ENCODE measurements at places on chromosomes 4 and X. TPM values are rescaled to one million over a fixed set of nuclear protein-coding genes. Genes with fewer than 3 reads are reported as not detected.

DNA sequence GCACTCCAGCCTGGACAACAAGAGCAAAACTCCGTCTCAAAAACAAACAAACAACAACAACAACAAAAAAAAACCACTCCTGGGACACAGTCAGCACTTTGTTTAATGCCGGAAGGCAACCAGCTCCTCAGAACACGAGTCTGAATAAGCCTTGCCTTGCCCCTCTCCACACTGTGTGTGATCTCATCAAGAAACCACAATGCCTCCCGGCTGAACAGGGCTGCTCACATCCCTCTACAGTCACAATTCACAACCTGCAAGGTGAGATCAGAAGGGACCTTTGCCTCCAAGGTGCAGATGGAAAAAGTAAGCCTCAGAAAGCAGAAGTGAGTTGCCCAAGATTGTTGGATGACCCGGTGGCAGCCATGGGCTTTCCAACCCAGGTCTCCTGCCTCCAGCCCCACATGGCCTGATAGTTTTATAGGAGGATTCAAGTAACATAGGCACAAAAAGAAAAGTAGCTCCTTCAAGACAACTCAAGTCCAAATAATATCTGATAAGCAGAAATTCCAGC lies 80.8 kb downstream of the JAKMIP1 start:
- DNase-seq, result no peak
- H3K4me1 ChIP-seq, result no peaks in the 10 kb centered on the region
- H3K27ac ChIP-seq, result no peak overlapping the region

DNA sequence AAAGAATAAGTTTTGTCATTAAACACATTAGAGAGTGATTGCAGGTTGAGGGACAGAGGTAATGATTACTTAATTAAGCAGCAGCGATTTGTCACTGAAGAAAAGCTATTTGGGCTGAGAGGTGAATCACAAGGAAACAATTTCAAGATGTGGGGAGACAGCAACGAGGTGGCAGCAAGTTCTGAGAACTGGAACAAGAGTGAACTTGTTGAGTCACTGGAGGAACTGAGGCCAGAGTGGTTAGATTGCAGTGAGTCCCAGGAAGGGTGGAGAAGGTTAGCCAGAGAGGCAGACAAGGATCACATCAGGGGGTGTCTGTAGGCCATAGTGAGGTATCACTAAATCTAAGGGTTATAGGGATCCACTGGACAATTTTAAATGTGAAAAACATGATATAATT lies 57.9 kb upstream of the TMPRSS11A start:
- no peak for DNase-seq
- H3K4me1 ChIP-seq, result no peaks in the 10 kb centered on the region
- H3K27ac ChIP-seq, result no peak overlapping the region
- no peak overlapping the region for H3K4me3 ChIP-seq
- H3K36me3 ChIP-seq, result no peaks in the 10 kb centered on the region

DNA sequence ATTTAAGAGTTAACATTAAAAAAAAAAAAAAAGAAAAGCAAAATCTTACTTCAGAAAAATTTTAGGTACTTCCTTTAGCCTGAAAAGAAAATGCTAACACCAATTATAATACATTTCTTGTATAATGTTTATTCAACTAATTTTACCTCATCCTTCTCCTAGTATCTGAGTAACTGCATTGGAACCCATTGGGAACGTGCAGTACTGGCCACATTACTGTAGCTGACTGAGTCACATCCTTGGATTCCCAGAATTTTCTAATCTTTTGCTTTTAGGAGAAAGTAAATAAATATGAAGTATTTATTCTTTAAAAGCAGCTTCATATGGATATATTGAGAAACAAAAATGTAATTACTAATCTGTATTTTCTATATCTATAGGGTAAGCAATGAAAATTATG lies 82.6 kb upstream of the SLITRK2 start:
- H3K36me3 ChIP-seq, result no peaks in the 10 kb centered on the region
- H3K4me1 ChIP-seq, result no peaks in the 10 kb centered on the region
- H3K27me3 ChIP-seq, result no peaks in the 10 kb centered on the region
- H3K27ac ChIP-seq, result no peak overlapping the region

- no peaks in the 10 kb centered on the region for H3K36me3 ChIP-seq
- H3K4me1 ChIP-seq, result no peaks in the 10 kb centered on the region
- no peak overlapping the region for H3K4me3 ChIP-seq
- no peak overlapping the region for H3K27ac ChIP-seq
Observed at GRCh38 chr4:157225096-157225495, 4.6 kb downstream of the GRIA2 start.

DNA sequence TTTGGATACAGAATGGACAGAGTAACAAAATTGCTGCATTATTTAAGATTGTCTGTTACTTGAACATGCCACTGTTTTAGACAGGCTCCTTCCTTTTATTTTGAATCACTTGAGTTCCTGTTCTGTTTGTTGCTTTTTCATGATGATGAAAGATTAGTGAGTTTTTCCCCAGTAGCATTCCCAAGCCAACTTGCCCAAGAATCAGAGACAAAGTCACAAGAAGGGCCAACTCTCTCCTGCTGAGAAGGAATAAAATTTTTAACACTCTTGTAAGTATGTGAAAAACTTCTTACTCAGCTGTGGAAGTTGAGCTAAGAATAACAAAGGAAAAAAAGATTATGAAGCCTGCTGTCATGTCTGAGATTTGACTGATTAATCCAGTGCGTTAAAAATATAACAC lies 104.2 kb downstream of the KLHL8 start:
- peaks cover 20% of the 10 kb centered on the region for H3K4me1 ChIP-seq
- H3K4me3 ChIP-seq, result no peak overlapping the region
- no peaks in the 10 kb centered on the region for H3K27me3 ChIP-seq
- no peak for DNase-seq
- H3K36me3 ChIP-seq, result peaks cover 75% of the 10 kb centered on the region

DNA sequence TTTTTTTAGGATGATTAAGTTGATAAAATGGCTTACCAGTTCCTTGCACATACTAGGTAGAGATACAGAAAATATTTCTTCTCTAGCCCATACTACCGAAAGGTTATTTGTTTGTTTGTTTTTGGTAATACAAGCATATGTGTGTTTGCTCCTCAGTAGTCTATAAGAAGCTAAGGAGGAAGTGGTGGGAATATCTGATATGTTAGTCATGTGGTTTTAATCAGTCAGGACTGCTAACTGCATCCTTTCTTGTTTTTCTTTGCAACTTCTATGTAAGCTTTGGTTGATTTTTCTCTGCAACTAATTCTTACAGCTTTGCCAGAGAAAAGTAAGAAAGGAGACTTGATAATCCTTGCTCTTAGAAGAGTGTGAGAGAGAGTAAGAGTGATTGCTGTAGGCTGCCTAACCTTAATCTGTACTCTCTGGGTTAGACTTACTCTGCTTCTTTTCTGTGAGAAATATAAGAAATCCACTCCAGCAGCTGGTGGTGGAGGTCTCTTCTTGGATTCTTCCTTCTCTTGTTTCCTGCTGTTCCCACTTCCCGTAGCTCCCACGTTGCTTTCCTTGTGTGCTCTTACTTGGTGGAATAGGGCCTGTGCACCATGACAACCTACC lies 28.3 kb downstream of the SEPTIN11 start:
- no peak overlapping the region for H3K27ac ChIP-seq
- H3K4me3 ChIP-seq, result no peak overlapping the region
- peaks cover 31% of the 10 kb centered on the region for H3K4me1 ChIP-seq
- no peaks in the 10 kb centered on the region for H3K36me3 ChIP-seq

DNA sequence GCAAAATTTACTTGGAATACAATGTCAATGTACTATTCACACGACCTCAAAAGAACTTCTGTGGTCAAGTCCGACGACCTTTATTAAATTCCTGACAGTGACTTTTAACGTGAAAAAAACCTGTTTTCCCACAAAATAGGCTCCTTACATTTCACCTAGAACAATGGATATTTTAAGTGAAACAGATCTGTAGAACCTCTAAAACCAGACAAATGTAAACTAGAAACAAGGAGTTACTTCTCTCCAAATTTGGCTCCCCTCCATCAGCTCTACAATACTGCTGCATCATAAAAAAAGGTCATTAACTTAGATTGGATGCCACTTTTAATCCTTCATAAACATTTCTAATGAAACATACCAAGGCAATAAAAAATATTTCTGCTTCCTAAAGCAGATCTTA lies 1.2 kb downstream of the NEK1 start:
- H3K4me1 ChIP-seq, result peaks cover 27% of the 10 kb centered on the region
- no peak for DNase-seq
- no peaks in the 10 kb centered on the region for H3K36me3 ChIP-seq

GRCh38 chr4:112516471-112517066 lies 589 bp upstream of the NEUROG2 start:
- H3K36me3 ChIP-seq, result no peaks in the 10 kb centered on the region
- H3K27me3 ChIP-seq, result peaks cover 100% of the 10 kb centered on the region
- no peak for DNase-seq
- H3K4me1 ChIP-seq, result peaks cover 21% of the 10 kb centered on the region

- no peaks in the 10 kb centered on the region for H3K36me3 ChIP-seq
- no peak overlapping the region for H3K27ac ChIP-seq
- H3K4me1 ChIP-seq, result no peaks in the 10 kb centered on the region
Observed at GRCh38 chr4:121226362-121226761, 62.2 kb upstream of the TNIP3 start.

GRCh38 chr4:88478247-88478646 lies 21.3 kb downstream of the HERC5 start:
- no peak overlapping the region for H3K4me3 ChIP-seq
- H3K36me3 ChIP-seq, result peaks cover 5% of the 10 kb centered on the region
- no peak overlapping the region for H3K27ac ChIP-seq

- H3K36me3 ChIP-seq, result no peaks in the 10 kb centered on the region
- no peak for DNase-seq
- no peak overlapping the region for H3K4me3 ChIP-seq
- no peaks in the 10 kb centered on the region for H3K27me3 ChIP-seq
- no peak overlapping the region for H3K27ac ChIP-seq
Observed at GRCh38 chr4:152103181-152103901, 342.5 kb upstream of the GATB start.

GRCh38 chr4:149735796-149736195 lies 79.8 kb downstream of the IQCM start:
- no peaks in the 10 kb centered on the region for H3K36me3 ChIP-seq
- H3K27ac ChIP-seq, result no peak overlapping the region
- no peak for DNase-seq
- no peaks in the 10 kb centered on the region for H3K27me3 ChIP-seq
- no peak overlapping the region for H3K4me3 ChIP-seq
- H3K4me1 ChIP-seq, result no peaks in the 10 kb centered on the region

DNA sequence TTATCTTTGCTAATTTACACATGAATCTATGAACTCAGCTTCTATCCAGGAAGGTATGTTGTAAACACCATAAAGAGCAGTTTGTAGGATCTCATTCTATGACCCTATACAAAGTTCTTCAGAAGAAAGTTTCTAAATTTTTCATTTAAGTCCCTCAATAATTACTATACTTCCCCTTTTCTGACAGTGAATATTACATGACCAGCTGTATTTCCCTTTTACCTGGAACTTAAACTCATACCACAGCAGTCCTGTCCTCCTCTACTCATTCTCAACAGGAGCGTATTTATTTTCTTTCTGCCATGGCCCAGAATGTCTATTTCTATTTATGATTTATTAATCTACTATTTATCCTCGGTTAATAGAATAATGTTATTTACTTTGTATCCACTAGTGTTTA lies 15.8 kb downstream of the RASGEF1B start:
- no peak for DNase-seq
- peaks cover 10% of the 10 kb centered on the region for H3K4me1 ChIP-seq
- H3K27ac ChIP-seq, result no peak overlapping the region
- H3K27me3 ChIP-seq, result no peaks in the 10 kb centered on the region
- no peaks in the 10 kb centered on the region for H3K36me3 ChIP-seq
- H3K4me3 ChIP-seq, result no peak overlapping the region

- H3K4me1 ChIP-seq, result no peaks in the 10 kb centered on the region
- DNase-seq, result no peak
- H3K27ac ChIP-seq, result no peak overlapping the region
- peaks cover 4% of the 10 kb centered on the region for H3K27me3 ChIP-seq
- no peak overlapping the region for H3K4me3 ChIP-seq
Observed at GRCh38 chr4:55729351-55730279, 90.0 kb upstream of the EXOC1L start.

DNA sequence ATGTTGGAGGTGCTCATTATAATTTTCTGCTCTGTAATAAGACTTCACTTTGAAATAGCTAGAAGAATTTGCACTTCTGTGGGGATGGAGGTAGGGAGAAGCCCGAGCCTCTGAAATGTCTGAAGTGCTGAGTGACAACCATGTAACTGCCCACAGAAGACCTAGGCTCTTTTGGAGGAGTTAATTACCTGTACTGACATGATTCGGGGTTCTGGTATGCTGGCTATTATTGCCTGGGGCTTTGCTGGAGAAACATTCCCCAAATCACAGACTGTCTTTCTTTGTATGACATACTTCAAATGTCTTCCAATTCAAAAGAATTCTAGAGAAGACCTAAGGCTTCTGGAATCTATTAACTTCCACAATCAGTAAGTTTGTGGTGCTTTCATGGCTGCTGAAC lies 211.2 kb upstream of the POF1B start:
- no peak for DNase-seq
- no peaks in the 10 kb centered on the region for H3K4me1 ChIP-seq

- H3K36me3 ChIP-seq, result no peaks in the 10 kb centered on the region
- H3K27me3 ChIP-seq, result no peaks in the 10 kb centered on the region
- no peak overlapping the region for H3K27ac ChIP-seq
- no peak overlapping the region for H3K4me3 ChIP-seq
- no peaks in the 10 kb centered on the region for H3K4me1 ChIP-seq
- DNase-seq, result no peak
Observed at GRCh38 chr4:22869235-22869634, 176.5 kb downstream of the GBA3 start.

DNA sequence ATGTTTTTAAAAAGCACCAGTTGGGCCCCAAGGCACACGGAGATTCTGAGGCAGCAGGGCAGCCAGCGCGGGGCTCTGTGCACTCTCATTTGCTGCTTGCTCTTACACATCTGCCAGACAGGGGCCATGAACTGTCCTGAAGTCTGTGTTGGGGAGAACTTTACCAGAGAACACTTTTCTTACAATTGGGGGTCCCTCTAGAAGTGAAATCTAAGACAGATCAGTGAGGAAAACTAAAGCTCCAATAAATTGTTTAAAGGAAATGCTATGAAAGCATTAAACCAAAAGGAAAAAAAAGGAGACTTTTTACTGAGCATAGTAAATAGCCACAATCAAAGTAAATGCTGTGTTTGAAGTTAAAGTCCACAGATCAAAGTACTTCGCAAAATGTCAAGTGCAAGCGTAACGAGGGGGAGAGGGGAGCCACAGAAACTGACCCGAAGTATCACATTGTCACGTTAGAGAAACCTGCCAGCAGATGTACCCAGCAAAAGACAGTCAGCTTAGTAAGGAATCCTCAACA lies 37.8 kb downstream of the SORBS2 start:
- H3K4me3 ChIP-seq, result no peak overlapping the region
- no peaks in the 10 kb centered on the region for H3K36me3 ChIP-seq
- peak overlapping the region; percentile 74 for H3K27ac ChIP-seq
- peaks cover 15% of the 10 kb centered on the region for H3K4me1 ChIP-seq
- DNase-seq, result no peak

- H3K4me1 ChIP-seq, result no peaks in the 10 kb centered on the region
- no peaks in the 10 kb centered on the region for H3K36me3 ChIP-seq
- H3K4me3 ChIP-seq, result no peak overlapping the region
- H3K27ac ChIP-seq, result no peak overlapping the region
- H3K27me3 ChIP-seq, result no peaks in the 10 kb centered on the region
Observed at GRCh38 chr4:62161446-62161845, 961.3 kb downstream of the ADGRL3 start.

Gene ACOT9
- 41.3 TPM for polyA plus RNA-seq

Gene CFAP47
- polyA plus RNA-seq, result 2.8 TPM

Gene TMPRSS11F
- polyA plus RNA-seq, result 0.10 TPM

Gene GPRIN3
- 2.2 TPM for polyA plus RNA-seq

Gene SSX1
- not detected for polyA plus RNA-seq

Gene CDX4
- not detected for polyA plus RNA-seq

Gene CLNK
- 0.61 TPM for polyA plus RNA-seq

Gene ADH6
- 17.4 TPM for polyA plus RNA-seq

Gene MGARP
- polyA plus RNA-seq, result 0.32 TPM

Gene FAM114A1
- polyA plus RNA-seq, result 64.3 TPM

Gene FGG
- not detected for polyA plus RNA-seq

Gene GRPR
- 0.34 TPM for polyA plus RNA-seq

Gene TMEM271
- polyA plus RNA-seq, result not detected

All from left lung (tissue), 14 donors.